Diencephalon (tissue), 1 donor: ENCODE measurements at places on chromosomes 2 and 18. TPM values are rescaled to one million over a fixed set of nuclear protein-coding genes. Genes with fewer than 3 reads are reported as not detected.

Gene GCG
- not detected for total RNA-seq

Gene COL4A4
- total RNA-seq: 2.1 TPM

Gene GKN1
- total RNA-seq: not detected

Gene PLEKHH2
- total RNA-seq: 7.6 TPM

Gene UGT1A5
- not detected for total RNA-seq

Gene AKAIN1
- total RNA-seq: not detected

Gene SAG
- total RNA-seq: 1.4 TPM

Gene FAM237A
- 0.46 TPM for total RNA-seq

Gene POU3F3
- 87.0 TPM for total RNA-seq

Gene PAIP2B
- 20.3 TPM for total RNA-seq

Gene HOXD13
- total RNA-seq: not detected

Gene RBM43
- 5.1 TPM for total RNA-seq

Gene IL18RAP
- total RNA-seq: not detected

Gene PLB1
- 10.6 TPM for total RNA-seq

Gene SOX11
- total RNA-seq: 246 TPM

Gene IHH
- 0.69 TPM for total RNA-seq

Gene ZDBF2
- 44.5 TPM for total RNA-seq

Gene ALKAL2
- 1.4 TPM for total RNA-seq

Gene TNS1
- total RNA-seq: 12.7 TPM

Gene PKDCC
- 13.4 TPM for total RNA-seq

Gene RFTN2
- total RNA-seq: 52.6 TPM

Gene IL1B
- total RNA-seq: 1.2 TPM

Gene GNLY
- total RNA-seq: not detected

Gene FHOD3
- 50.5 TPM for total RNA-seq

Gene AQP4
- 549 TPM for total RNA-seq

Gene LDLRAD4
- total RNA-seq: 83.5 TPM

Gene MAP3K19
- total RNA-seq: 9.5 TPM

Gene SPP2
- total RNA-seq: not detected

Gene AP1S3
- total RNA-seq: 8.8 TPM

Gene KCNK3
- 10.1 TPM for total RNA-seq

Gene RAB27B
- 118 TPM for total RNA-seq

Gene ILKAP
- total RNA-seq: 55.1 TPM

Gene BABAM2
- total RNA-seq: 31.6 TPM

Gene MDH1B
- total RNA-seq: 13.4 TPM

Gene SPIRE1
- 69.0 TPM for total RNA-seq

Gene YPEL5
- 112 TPM for total RNA-seq

Gene TRAF3IP1
- 18.5 TPM for total RNA-seq

Gene FRZB
- total RNA-seq: 5.5 TPM

Gene SOWAHC
- total RNA-seq: 27.7 TPM

Gene HOXD4
- total RNA-seq: not detected

Gene PIKFYVE
- 53.1 TPM for total RNA-seq

Gene PRR30
- not detected for total RNA-seq

Gene NCKAP5
- 11.5 TPM for total RNA-seq

Gene GPR75
- 29.5 TPM for total RNA-seq

Gene LYPD6
- total RNA-seq: 20.5 TPM

Gene HMSD
- total RNA-seq: 0.69 TPM

Gene UGT1A9
- not detected for total RNA-seq

Gene GATA6
- total RNA-seq: 0.23 TPM

Gene OTOS
- not detected for total RNA-seq

Gene WDFY1
- 63.9 TPM for total RNA-seq

Gene DNAJC5G
- 0.23 TPM for total RNA-seq

Gene SERPINB11
- not detected for total RNA-seq

Gene M1AP
- 2.3 TPM for total RNA-seq
